Upper lobe of left lung (tissue), 6 donors: ENCODE measurements at places on chromosomes 12 and 14.

DNA sequence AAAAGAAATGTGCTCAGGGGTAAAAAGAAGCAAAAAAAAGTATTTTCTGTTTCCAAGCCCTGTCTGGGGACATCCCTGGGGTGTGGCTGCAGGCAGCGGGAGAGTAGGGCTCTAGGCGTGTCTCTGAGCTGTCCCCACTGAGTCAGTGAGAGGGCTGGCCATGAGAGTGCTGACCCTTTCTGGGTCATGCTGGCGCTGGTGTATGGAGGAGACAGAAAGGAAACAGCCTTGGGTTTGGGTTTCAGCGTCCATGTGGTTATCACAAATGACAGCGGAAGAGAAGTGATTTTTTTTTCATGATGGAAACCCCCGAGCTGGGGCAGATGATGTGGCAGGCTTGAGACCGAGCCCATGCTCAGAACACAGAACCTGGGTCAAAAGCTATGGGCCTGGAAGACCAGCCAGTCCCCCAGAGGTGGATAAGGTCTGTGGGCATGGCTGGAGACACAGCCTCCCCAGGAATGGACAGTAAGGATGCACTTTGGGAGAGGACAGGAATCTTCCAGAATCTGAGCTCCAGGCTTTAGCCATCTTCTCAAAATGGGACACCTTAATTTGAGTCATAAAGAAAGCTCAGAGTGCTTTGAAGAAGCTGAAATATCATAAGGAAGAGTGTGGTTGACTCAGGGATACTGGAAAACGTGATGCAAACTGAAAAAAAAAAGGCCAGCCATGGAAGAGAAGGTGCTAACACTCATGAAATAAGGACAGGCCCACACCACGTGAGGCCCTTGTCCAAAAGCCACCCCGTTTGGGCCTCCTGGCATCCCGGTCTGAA, 36.2 kb downstream of the SYNE3 start:
- no peak for DNase-seq

- no peak for DNase-seq
Measured at GRCh38 chr12:106962286-106962685, 6.6 kb downstream of the TMEM263 start.

GRCh38 chr14:104108570-104109541, 23.4 kb downstream of the ASPG start:
- DNase-seq = peak; percentile 71

GRCh38 chr14:105065280-105066228, at the start of gene GPR132:
Gene GPR132, minus strand, starts transcription at chr14:105065430. Its CDS starts 10,010 bp downstream, at chr14:105055420.
- peak; percentile 90 for DNase-seq

GRCh38 chr14:97874394-97874793, 1077.2 kb downstream of the VRK1 start:
- no peak for DNase-seq

- DNase-seq = no peak
Measured at GRCh38 chr12:45257185-45257930, 41.5 kb downstream of the ANO6 start.

GRCh38 chr14:94390372-94391086, 2.1 kb upstream of the SERPINA1 start:
- peak; percentile 81 for DNase-seq

- no peak for DNase-seq
Measured at GRCh38 chr12:95463050-95463449, 10.9 kb upstream of the METAP2 start.

GRCh38 chr12:113385282-113385882, 18.3 kb downstream of the SDS start:
- DNase-seq = no peak

GRCh38 chr12:49969027-49969426, 3.7 kb upstream of the AQP6 start:
- no peak for DNase-seq
